ENCODE measurements at places on chromosomes 11 and 22.

DNA sequence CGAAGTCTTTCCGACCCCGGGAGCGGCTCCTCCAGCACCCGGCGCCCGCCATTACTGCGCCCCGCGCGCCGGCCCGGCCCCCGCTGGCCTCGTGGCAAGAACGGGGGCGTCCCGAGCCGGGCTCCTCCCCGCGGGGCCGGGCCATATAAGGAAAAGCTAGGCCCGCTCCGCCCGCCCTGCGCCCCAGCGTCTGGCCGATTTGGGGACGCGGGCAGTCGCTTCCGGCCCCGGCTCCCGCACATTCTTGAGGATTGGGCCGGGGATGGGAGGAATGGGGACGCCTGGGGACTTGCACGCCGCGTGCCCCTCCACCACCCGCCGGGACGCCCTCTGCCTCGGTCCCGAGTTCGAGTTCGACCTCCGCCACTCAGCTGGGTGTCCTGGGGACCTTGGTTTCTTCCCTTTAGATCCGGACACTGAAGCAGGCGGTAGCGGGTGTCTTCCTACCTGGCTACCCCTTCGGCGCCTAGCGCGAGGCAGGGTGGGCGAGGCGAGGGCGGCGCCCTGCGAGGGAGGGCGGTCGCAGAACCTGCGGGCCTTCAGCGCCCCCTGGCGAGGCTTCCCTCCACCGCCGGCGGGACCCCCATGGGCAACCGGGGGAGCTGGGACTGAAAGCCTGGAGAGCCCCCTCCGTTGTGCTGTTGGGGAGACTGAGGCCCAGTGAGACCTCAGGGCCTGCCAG lies 3.8 kb downstream of the SMTN start:
- peak; percentile 89 for DNase-seq

- peak; percentile 84 for DNase-seq
Measured at GRCh38 chr22:50341977-50342650, 1.0 kb upstream of the PPP6R2 start.

- DNase-seq: no peak
Measured at GRCh38 chr11:129881570-129882170, 13.7 kb downstream of the NFRKB start.

GRCh38 chr11:128628686-128629085 lies 41.3 kb upstream of the ETS1 start:
- DNase-seq: no peak

GRCh38 chr11:134229126-134229790 lies 4.8 kb downstream of the VPS26B start:
- no peak for DNase-seq

GRCh38 chr11:30509364-30509763 lies 76.8 kb downstream of the MPPED2 start:
- no peak for DNase-seq

DNA sequence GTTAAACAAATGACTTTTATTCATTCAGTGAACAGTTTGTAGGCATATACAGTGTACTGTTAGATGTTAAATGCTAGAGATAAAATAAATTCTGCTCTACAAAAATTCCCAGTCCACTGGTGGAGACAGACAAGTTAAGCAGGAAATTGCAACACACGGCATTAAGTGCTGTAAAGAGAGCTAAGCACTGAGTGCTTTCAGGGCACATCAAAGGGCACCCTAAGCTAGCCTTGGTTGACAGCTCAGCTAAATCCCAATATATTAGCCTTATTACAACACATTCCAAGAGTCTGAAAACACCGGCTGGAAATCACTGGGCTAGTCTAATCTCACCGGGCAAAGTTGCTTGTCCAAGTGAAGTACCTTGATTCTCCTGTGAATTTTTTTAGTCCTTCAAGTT lies 55.1 kb downstream of the NOX4 start:
- no peak for DNase-seq

DNA sequence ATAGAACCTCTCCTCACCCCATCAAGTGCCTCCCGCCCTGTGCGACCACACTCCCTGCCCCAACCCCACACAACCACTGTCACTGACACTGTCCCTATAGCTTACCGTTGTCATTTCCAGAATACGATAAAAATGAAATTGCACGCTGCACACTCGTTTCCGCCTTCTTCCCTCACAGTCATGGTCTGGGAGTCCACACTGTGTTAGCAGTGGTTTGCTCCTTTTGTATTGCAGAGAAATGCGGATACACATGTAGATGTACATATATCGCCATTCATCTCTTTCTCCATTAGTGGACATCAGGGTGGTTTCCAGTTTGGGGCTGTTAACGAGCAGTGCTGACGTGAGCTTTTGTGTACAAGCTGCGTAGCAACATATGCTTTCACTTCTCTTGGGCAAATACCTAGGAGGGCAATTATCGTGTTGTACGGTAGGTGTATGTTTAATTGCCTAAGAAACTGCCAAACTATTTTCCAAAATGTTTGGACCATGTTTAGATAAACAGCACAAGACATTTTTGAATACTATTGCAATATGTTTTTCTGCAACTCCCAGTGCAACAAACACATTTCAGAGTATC lies 59.2 kb upstream of the CD5 start:
- DNase-seq: no peak

DNA sequence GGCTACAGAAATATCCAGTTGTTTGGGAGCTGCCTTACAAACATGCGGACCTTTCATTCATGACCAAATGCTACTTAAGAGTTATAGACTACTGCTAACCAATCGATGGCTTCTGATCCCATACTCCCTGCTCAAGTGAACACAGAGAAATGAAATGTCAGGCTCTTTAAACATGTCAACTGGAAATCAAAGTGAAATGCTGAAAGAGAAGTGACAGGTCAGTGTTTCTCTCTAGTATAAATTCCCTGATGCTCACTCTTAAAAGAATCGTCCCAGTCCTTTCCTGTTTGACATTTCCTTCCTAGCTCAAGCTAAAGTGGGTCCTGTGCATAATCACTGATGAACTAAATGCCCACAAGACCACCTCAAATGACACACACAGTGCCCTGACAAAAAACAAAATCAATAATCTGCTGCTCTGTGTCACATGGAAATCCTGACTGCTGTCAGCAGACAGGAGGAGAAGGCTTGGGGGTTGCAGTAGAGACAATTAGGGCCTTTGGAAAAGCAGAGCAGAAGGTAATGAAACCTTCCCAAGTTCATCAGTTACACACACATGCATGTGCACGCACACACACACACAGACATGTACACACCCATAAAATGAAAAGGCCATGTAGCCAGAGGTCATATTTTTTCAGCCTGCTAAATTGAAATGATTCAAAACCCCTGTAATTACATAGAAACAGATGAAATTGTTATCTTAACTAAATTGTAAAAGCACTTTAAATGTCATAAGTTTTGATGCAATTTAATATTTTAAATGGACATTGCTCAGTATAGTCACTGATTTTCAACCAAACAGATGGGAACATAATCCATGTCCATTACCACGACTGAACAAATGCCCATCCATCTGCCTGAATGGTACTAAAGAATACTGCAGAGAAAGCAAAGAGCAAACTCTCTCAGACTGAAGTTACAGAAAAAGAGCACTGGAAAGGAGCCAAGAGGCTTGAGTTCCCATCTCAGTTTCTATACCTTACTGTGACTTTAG lies 330.7 kb downstream of the TTC28 start:
- DNase-seq: no peak
